ENCODE measurements at places on chromosomes 6 and 20.

- DNase-seq = no peak
These were observed 26.4 kb downstream of the SNX9 start for GRCh38 chr6:157849288-157850017.

- no peak for DNase-seq
These were observed 19.9 kb downstream of the SPINT3 start for GRCh38 chr20:45495501-45495941.

GRCh38 chr6:138614151-138614550 lies 114.9 kb upstream of the NHSL1 start:
- DNase-seq = no peak

GRCh38 chr20:50346374-50347283 lies 156.0 kb downstream of the CEBPB start:
- no peak for DNase-seq
